ENCODE measurements at places on chromosomes 1 and 21.

- DNase-seq, result no peak
Observed at GRCh38 chr1:150778409-150778808, 12.8 kb upstream of the CTSS start.

DNA sequence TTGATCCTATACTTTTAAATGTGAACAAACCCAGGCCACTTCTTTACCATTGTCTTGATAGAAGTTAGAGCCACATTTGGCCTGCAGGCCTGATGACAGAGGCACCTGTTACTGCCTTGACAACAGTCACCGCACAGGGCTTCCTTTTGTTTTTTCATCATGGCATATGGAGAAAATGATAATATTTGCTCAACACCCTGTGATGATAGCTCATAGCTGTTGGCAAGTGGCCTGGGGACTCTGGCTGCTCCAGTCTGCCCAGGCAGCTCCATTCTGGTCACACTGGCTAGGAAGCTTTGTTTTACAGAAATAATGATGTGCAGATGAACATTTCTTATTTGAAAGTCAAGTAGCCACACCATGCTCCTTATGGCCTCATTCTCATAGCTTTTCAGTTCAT is 89.6 kb upstream of the GPR88 start:
- DNase-seq, result no peak

- DNase-seq, result no peak
Observed at GRCh38 chr1:187396226-187396625, 567.5 kb downstream of the PLA2G4A start.

GRCh38 chr1:247376659-247377058 is 39.3 kb upstream of the NLRP3 start:
- no peak for DNase-seq

- peak; percentile 74 for DNase-seq
Observed at GRCh38 chr1:84869720-84870119, 23.3 kb downstream of the LPAR3 start.

DNA sequence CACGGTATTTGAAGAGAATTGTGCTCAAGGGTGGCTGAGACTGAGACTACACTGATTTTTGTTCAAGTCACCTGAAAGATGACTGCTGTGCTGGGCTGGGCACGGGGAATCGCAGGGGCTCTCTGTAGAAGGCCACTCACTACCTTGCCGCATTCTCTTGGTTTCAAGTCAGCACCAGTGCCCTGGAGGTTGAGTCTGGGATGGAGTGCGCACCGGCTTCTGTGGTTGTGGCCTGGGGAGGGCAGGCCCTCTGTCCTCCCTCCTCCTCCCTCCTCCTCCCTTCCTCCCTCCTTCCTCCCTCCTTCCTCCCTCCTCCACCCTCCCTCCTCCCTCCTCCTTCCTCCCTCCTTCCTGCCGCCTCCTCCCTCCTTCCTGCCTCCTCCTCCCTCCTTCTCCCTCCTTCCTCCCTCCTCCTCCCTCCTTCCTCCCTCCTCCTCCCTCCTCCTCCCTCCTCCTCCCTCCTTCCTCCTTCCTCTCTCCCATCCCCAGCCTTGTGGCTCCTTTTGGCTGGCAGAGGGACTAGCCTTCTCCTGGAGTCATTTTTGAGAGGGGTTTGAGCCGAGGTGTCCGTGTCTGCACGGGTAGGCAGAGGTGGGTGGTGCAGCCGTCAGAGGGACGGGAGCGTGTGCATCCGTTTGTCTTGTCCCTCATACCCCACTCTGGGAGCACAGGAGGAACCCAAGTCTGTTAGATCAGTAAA is 9.5 kb downstream of the RER1 start:
- DNase-seq, result no peak

Measured in AG09309 (cell line).